ENCODE measurements at places on chromosomes 13 and 19.

- H3K36me3 ChIP-seq: no peaks in the 10 kb centered on the region
- H3K27ac ChIP-seq: no peak overlapping the region
- no peaks in the 10 kb centered on the region for H3K27me3 ChIP-seq
- DNase-seq: no peak
Measured at GRCh38 chr13:79742923-79743322, 262.0 kb downstream of the NDFIP2 start.

DNA sequence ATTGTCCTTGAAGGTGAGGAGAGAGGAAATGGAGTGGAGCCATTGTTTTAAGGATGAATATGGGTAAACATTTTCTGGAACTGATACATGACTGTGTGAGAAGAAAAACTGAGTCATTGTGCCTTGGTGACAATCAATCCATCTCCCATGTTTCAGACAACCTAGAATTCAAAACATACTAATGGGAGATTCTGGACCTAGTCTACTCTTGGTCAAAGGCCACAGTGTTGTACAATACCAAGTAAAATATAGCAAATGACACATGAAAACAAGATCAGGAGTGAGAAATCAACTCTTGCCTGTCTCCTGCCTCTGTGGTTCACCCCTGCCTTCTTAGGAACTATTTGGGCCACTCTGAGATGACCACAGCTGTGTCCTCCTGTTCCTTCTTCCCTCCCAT lies 13.1 kb downstream of the CEBPA start:
- no peaks in the 10 kb centered on the region for H3K4me1 ChIP-seq
- H3K27me3 ChIP-seq: no peaks in the 10 kb centered on the region
- H3K36me3 ChIP-seq: no peaks in the 10 kb centered on the region
- no peak overlapping the region for H3K27ac ChIP-seq
- H3K4me3 ChIP-seq: no peak overlapping the region

DNA sequence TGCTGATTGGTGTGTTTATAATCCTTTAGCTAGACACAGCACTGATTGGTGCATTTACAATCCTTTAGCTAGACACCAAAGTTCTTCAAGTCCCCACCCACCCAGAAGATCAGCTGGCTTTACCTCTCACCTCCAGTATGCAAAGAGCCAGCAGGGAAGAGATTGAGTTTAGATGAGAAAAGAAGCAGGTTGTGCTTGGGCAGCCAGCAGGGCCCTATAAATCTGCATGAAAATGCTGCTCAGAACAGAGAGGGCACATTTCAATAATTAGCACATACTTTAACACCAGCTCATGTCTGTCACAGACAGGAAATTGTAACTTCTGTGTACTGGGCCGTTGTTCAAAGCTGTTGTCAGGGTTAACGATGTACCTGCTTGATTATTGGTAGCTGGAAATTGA lies 1204.3 kb downstream of the UQCRFS1 start:
- no peaks in the 10 kb centered on the region for H3K36me3 ChIP-seq
- DNase-seq: no peak
- no peak overlapping the region for H3K27ac ChIP-seq
- H3K27me3 ChIP-seq: no peaks in the 10 kb centered on the region
- H3K4me3 ChIP-seq: no peak overlapping the region

DNA sequence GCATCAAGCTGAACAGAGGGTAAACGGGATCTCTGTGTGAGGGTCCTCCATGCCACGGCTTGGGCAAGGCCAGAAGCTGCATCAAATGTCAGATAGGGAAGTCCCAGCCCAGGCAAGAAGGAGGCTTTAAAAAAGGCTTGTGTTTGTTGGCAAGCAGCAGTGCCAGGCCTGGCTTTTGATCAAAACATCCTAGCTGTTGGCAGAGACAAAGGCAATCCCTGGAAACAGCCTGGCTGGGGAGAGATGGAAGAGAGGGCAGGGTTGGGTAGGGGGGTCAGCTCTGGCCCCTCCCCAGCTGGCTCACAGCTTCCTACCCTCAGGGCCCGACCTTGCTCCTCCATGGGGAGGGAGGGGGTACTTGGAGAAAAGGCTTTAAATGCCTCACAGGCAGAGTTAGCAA lies 61.8 kb upstream of the KCTD15 start:
- no peaks in the 10 kb centered on the region for H3K36me3 ChIP-seq
- H3K4me1 ChIP-seq: no peaks in the 10 kb centered on the region
- no peaks in the 10 kb centered on the region for H3K27me3 ChIP-seq
- no peak overlapping the region for H3K4me3 ChIP-seq
- no peak overlapping the region for H3K27ac ChIP-seq

DNA sequence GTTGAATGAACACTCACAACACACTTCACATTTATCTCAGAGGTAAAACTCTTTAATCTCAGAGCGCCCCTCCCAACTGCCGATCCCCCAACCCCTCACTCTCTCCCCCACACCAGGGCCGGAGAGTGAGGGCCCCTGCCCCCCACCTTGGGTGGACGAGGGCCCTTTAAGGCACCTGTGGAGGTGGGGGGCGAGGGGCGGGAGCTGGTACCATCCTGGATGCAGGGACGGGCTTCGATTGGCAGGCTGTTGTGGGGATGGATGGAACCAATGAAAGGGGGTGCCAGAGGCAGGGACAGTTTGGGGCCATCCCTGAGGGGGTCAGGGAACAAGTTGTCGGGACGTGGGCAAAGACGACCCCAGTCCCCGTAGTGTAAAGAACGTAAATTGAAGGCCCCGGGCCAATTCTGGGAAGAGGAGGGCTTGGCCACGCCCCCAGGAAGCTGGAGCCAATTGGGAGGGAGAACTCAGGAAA lies 1.7 kb upstream of the PNKP start:
- H3K4me1 ChIP-seq: peaks cover 83% of the 10 kb centered on the region
- no peak for DNase-seq
- H3K27me3 ChIP-seq: no peaks in the 10 kb centered on the region
- peak overlapping the region; percentile 98 for H3K27ac ChIP-seq

GRCh38 chr19:2036424-2036823 lies 14.6 kb downstream of the MKNK2 start:
- DNase-seq: no peak
- H3K27me3 ChIP-seq: no peaks in the 10 kb centered on the region
- H3K27ac ChIP-seq: no peak overlapping the region
- peaks cover 79% of the 10 kb centered on the region for H3K4me1 ChIP-seq

- DNase-seq: no peak
- H3K36me3 ChIP-seq: no peaks in the 10 kb centered on the region
- H3K4me1 ChIP-seq: no peaks in the 10 kb centered on the region
- no peaks in the 10 kb centered on the region for H3K27me3 ChIP-seq
- no peak overlapping the region for H3K4me3 ChIP-seq
- H3K27ac ChIP-seq: no peak overlapping the region
Measured at GRCh38 chr13:98020271-98020670, 66.8 kb downstream of the IPO5 start.

DNA sequence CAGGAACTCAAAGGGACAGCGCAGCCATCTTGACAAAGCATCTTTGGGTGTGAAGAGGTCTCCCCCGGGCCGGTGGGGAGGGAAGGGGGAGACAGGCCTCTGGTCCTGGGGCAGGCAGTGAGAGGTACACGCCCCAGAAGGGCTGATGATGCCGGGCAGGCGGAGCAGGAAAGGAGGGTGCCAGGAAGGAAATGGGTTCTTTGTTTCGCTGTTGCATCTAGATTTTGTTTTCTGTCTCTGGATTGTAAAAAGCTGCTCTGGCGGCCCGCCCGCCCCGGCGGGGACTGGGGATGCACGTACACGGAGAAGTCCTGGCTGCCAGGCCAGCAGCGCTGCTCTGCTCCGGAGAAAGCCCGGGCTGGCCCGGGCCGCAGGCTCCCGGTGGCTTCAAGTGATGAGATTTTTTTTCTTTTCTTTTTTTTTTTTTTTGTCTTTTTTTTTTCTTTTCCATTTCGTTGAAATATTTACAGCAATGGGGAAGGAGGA lies 13.2 kb upstream of the ASF1B start:
- peak; percentile 87 for DNase-seq
- peak overlapping the region; percentile 72 for H3K27ac ChIP-seq
- H3K36me3 ChIP-seq: peaks cover 14% of the 10 kb centered on the region
- H3K4me3 ChIP-seq: no peak overlapping the region
- no peaks in the 10 kb centered on the region for H3K27me3 ChIP-seq

GRCh38 chr19:29548483-29549085 lies 22.8 kb downstream of the VSTM2B start:
- no peak overlapping the region for H3K4me3 ChIP-seq
- no peak overlapping the region for H3K27ac ChIP-seq
- no peaks in the 10 kb centered on the region for H3K36me3 ChIP-seq
- no peaks in the 10 kb centered on the region for H3K27me3 ChIP-seq
- H3K4me1 ChIP-seq: no peaks in the 10 kb centered on the region

DNA sequence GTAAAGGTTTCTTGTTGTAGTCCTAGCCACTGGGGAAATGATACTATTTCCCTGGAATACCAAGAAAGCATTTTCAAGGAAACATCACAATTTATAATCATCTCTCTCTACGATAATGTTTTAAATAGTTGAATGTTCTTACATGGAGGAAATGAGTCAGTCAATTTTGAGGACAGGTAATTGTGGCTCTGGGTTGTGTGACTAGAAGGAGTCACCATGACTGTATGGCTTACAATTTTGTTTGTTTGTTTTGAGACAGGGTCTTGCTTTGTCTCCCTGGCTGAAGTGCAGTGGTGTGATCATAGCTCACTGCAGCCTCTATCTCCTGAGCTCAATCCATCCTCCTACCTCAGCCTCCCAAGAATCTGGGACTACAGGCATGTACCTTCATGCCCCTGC lies 47.4 kb downstream of the COG3 start:
- no peak overlapping the region for H3K4me3 ChIP-seq
- peak overlapping the region; percentile 6 for H3K27ac ChIP-seq
- no peaks in the 10 kb centered on the region for H3K27me3 ChIP-seq

GRCh38 chr13:79541426-79542049 lies 60.6 kb downstream of the NDFIP2 start:
- no peak overlapping the region for H3K27ac ChIP-seq
- H3K27me3 ChIP-seq: no peaks in the 10 kb centered on the region
- no peak for DNase-seq
- no peaks in the 10 kb centered on the region for H3K36me3 ChIP-seq
- H3K4me3 ChIP-seq: no peak overlapping the region

DNA sequence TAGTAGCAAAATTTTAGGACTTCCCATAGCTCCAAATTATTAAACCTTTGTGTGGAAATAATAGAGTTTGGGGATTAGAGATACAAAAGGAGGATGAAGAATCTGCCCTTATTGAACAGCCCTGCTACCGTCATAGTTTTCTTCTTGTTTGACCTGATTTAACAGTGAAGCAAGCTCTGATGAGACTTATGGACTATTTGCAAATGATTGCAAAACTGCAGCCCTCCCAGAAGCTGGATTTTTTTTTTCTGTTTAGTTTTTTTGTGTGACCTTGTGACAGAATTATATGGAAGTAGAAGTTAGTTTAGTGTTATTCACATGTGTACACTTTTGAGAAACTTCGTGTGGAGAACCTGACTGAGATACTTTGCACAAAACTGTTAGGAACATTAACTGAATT lies 267.8 kb downstream of the KCNRG start:
- no peak overlapping the region for H3K27ac ChIP-seq
- H3K4me1 ChIP-seq: no peaks in the 10 kb centered on the region
- no peak for DNase-seq
- no peaks in the 10 kb centered on the region for H3K36me3 ChIP-seq
- H3K27me3 ChIP-seq: no peaks in the 10 kb centered on the region

- no peaks in the 10 kb centered on the region for H3K27me3 ChIP-seq
- H3K36me3 ChIP-seq: no peaks in the 10 kb centered on the region
- H3K27ac ChIP-seq: no peak overlapping the region
- H3K4me1 ChIP-seq: no peaks in the 10 kb centered on the region
Measured at GRCh38 chr19:29429021-29429420, 96.8 kb upstream of the VSTM2B start.

DNA sequence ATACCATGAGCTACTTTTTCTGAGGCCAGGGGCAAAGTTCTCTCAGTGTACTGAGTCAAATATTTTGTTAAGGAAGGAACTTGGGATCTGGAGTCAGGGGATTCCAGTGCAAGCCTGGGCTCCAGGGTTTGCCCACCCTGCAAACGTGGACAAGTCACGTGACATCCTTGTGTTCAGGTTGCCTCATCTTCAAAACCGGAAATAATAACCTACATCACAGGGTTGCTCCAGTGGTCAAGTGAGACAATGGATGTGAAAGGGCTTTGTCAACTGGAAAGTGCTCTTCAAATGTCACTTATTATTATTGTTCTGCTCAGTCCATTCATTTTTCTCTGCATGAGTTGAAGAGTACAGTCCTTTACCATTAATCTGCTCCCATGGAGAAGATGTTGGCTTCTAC lies 414.9 kb downstream of the COG6 start:
- no peaks in the 10 kb centered on the region for H3K36me3 ChIP-seq
- no peak overlapping the region for H3K4me3 ChIP-seq
- peaks cover 9% of the 10 kb centered on the region for H3K4me1 ChIP-seq
- DNase-seq: no peak
- H3K27ac ChIP-seq: no peak overlapping the region
- H3K27me3 ChIP-seq: no peaks in the 10 kb centered on the region

DNA sequence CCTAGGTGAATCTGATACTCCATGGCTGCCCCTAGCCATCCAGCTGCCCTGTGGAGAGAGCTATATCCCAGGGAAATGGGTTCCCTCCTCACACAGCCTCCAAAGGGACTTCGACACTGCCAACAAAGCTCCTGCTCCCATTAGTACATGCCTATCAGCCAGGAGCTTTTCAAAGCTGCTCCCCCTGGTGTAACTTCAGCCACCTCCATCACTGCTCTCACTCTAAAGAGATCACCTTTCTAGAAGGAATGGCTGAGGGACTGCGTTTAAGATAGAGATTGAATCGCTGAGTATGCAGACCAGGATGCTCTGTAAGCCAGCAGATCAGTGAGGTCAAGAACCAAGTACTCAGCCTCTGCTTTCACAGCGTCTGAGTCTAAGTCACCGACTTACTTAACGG lies 213.7 kb downstream of the NALCN start:
- no peaks in the 10 kb centered on the region for H3K27me3 ChIP-seq
- no peaks in the 10 kb centered on the region for H3K4me1 ChIP-seq
- no peak overlapping the region for H3K4me3 ChIP-seq
- H3K27ac ChIP-seq: no peak overlapping the region

DNA sequence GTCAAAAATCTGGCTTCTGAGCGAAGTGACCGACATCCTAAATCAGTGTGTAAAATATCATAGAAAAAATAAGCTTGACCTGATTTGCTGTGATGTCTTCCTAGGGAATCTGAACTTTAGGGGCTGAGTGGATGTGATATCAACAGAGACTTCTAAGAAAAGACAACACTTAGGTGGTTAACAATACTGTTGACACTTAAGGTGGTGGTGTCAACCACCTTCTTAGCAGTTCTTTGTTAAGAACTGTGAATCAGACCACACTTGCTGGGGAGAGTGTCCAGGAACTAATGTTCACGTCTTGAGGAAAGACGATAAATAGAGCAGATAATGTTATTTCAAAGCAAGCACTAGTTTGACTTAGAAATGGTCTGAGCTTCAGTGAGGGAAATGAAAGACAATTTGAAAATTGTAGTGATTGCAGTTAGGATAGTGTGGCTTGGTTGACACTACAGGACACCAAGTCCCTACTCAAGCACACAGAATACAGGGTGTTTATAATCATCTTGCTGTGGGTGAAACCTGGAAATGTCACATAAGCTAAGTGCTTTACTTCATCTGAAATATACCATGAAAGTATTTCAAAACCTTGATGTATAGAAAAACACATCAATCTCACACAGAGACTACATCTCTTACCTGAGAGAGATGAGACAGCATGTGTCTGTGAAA lies 1936.5 kb downstream of the PCDH9 start:
- DNase-seq: no peak
- no peaks in the 10 kb centered on the region for H3K4me1 ChIP-seq
- no peak overlapping the region for H3K4me3 ChIP-seq
- H3K27me3 ChIP-seq: no peaks in the 10 kb centered on the region

GRCh38 chr13:107330484-107330883 lies 762.5 kb upstream of the ARGLU1 start:
- H3K4me1 ChIP-seq: no peaks in the 10 kb centered on the region
- H3K27ac ChIP-seq: no peak overlapping the region
- no peaks in the 10 kb centered on the region for H3K36me3 ChIP-seq
- no peak for DNase-seq
- H3K27me3 ChIP-seq: no peaks in the 10 kb centered on the region
- no peak overlapping the region for H3K4me3 ChIP-seq
